Left renal cortex interstitium (tissue), 4 donors: ENCODE measurements at places on chromosomes 11 and 22.

GRCh38 chr22:42978453-42979103 is 36.4 kb downstream of the PACSIN2 start:
- DNase-seq, result no peak

DNA sequence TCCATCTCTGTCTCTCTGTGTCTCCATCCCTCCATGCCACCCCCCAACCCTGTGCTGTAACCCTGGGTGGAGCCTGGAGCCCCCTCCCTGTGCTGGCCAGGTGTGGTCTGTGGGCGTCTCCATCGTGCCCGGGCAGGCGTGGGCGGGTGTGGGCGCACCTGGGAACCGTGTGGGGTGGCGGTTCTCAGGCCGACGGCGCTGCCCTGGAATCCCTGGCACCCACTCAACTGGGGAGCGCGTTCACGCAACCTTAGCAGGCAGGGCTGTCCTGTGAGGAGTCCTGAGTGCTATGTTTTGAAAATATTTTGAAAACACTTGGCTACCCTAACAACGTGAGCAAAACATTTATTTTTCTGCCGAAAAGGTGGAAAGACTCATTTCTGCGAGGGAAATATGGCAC is 4.7 kb downstream of the TNNT3 start:
- DNase-seq, result no peak

DNA sequence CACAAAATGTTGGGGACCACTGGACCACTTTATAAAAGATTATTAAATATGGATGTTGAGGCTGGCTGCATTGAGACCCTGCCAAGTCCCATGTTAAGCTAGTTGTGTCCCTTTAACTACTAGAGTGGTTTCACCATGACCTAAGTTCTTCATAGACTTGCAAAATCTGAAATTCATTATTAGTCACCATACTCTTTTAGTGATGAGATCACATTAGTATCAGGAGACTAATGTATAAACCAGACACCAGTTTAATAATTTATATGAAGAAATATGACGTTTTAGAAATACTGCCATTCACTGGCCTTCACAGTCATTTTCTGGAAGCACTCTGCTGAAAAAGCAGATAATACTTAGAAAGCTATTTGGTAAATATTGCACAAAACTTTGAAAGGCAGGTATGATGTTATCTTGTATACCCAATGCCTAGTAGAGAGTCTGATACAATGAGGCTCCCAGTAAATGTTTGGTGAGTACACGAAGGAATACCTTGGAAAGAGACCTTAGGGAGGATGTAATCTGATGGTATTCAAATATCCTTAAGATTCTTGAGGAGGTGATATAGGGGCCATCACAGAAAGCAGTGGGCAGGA is 728.2 kb upstream of the ANO5 start:
- no peak for DNase-seq

DNA sequence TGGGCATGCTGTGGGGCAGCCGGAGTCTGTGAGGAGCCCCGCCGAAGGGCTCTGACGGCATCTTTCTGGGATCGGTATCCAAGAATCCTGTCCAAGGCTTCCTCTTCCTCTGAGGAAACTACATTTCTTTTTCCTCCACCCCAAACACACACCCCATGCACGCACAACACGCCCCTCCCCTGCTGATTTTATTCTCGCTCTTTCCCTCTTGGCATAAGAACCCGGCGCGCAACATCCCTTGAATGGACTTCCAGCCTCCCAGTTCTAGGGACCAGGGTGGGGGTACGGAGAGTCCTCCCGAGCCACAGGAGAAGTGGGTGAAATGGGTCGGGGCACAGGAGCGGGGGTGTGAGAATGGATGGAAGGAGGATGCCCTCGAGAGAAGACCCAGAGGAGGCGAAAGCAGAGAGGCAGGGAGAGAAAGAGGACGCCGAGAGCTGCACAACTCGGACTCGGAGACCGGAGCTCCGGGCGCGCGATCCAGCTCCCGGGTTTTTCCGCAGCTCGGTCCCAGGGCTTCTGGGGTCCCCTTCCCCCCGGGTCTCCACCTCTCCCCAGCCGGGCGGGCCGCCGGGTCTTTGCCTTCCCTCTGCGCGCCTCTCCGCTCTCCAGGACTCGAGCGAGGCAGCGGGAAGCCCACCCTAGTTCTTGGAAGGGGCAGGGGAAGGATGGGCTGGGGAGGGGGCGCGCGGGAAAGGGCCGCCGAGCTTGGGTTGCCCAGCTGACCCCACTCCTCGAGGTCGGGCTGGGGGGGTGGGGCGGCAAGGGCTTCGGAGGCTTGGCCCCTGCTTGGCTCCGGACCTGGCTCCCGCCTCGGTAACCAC is 1.5 kb upstream of the LARGE1 start:
- DNase-seq, result no peak

GRCh38 chr22:28411125-28411524 is 268.5 kb downstream of the TTC28 start:
- DNase-seq, result no peak

DNA sequence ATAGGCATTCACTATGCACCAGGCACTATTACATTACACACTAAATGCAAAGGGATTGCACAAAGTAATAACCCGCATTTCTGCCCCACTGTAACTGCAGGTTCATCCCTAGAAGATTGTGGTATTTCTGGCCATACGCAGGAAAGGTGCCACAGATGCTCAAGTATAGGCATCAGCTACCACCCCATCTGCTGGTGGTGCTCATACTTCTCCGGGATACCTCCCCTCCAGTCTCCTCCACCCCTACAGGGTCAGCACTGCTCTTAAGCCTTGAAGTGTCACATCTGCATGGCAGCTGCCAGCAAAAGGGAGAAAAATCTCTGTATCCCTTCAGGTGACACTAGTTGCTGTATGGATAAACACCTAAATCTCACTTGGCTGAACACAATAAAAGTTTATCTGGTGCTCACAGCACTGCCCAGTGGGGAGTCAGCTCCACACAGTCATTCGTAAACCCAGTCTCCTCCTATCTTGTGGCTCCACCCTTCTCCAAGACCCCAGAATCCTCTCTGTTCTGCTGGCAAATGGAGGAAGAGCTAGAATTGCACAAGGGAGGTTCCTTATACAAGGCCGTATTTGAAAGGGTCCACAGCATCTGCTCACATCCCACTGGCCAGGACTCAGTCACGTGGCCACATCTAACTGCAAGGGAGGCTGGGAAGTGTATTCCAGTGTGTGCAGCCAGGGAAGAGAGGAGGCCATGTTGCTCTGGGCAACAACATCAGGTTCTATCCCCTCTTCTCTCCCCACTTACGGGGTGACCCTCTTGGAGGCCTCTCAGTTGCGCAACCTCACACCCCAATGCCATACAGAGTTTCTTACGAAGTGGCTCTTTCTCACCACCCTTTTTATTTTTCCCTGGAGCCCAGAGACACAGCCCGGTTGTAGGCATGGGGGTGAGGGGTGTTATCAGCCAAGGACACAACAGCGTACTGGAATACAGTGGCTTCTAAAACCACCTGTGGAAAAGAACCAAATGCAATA is 114.7 kb downstream of the BUD13 start:
- DNase-seq, result no peak

DNA sequence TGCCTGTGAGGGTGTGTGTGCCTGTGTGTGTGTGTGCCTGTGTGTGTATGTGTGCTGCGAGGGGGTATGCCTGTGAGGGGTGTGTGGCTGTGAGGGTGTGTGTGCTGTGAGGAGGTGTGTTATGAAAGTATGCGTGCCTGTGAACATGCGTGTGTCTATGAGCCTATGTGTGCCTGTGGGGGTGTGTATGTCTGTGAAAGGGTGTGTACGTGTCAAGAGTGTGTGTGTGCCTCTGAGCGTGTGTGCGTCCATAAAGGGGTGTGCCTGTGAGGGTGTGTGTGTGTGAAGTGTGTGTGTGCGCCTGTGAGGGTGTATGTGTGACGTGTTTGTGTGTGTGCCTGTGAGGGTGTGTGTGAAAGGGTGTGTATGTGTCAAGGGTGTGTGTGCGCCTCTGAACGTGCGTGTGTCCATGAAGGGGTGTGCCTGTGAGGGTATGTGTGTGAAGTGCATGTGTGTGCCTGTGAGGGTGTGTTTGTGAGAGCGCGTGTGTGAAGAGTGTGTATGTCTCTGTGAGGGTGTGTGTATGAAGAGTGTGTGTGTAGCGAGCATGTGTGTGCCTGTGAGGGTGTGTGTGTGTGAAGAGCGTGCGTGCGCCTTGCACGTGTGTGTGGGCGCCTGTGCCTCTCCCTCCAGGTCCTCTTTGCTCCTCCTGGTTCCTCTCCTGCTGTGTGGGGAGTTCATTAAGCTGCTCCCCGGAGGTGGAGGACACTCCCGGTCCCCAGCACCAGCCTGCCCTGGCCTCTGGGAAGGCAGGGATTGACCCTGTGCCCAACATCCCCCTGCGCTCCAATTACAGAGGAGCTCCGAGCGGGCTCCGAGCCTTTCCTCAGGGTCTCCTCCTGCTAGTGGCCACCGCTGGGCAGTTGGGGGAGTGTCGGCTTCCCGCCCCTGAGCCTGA is 53.3 kb downstream of the CACNA1I start:
- DNase-seq, result no peak

- no peak for DNase-seq
These were observed 4.0 kb upstream of the MCAM start for GRCh38 chr11:119320776-119321524.
